ENCODE measurements at places on chromosomes 1 and 21.
A peak's percentile ranks its signal among the peaks of the same experiment; 100 is the strongest.

DNA sequence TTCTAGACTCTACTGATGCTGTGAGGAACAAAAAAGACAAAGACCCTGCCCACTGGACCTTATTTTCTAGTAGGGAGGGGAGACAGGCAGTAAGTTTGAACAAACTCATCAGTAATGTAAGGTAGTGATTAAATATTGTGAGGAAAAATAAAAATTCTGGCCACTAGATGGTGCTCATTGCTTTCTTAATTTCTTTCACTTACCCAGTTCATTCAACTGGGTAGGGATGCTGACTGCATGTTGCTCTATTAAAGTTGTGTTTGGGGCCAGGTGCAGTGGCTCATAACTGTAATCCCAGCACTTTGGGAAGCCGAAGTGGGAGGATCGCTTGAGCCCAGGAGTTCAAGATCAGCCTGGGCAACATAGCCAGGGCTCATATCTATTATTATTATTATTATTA is 6.3 kb upstream of the KYAT3 start:
- peak; percentile 88 for DNase-seq

DNA sequence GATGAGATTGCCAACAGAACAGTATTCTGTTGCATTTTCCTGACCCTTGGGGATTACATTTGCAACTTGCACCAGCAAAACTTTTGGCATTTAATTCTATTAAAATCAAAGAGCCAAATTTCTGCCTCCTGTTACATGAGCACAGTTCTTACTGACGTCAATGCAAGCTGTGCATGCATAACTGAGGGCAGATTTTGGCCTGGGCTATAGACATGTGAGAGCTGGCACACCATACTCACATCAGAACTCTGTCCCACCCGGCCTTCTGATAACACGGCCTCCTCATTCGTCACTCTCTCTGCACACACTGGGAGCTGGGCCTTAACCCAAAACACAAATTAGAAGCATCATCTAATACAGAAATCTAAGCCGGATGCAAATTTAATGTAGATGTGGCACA is 31.5 kb downstream of the PAPPA2 start:
- peak; percentile 74 for DNase-seq

DNA sequence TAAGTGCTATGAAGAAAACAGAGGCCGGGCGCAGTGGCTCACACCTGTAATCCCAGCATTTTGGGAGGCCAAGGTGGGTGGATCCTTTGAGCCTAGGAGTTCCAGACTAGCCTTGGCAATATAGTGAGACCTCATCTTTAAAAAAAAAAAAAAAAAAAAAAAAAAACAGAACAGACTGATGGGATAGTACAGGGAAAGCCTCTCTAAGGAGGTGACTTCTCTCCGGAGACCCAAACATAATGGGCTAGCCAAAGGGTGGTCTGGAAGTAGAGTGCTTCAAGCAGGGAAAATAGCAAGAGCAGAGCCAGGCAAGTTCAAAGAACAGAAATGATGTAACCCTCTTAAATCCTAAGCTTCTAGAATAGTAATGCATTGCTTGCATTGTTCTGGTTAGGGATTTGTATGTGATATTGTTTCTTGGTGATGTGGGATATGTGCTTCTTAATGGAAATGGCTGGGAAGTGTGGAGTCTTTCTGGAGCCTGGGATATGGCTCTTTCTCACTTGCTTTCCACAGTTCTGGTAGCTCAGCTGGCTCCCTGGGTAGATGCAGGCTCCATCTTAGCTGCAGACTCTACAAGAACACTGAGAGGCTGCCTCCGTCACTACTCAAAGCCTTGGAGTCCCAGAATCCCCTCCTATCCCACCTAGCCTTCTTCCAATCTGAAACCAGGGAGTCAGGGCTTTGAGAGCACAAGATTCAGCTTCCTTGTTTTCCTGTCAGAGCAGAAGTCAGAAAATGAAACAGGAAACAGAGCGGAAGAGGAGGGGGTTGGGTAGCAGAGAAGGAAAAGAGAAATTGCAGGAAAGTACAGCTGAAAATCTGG is 1.9 kb upstream of the PIGV start:
- DNase-seq = no peak

- DNase-seq = peak; percentile 39
Observed at GRCh38 chr1:180252638-180253536, 22.8 kb downstream of the LHX4 start.

- DNase-seq = peak; percentile 77
Observed at GRCh38 chr1:78419309-78419708, 71.5 kb upstream of the PTGFR start.

DNA sequence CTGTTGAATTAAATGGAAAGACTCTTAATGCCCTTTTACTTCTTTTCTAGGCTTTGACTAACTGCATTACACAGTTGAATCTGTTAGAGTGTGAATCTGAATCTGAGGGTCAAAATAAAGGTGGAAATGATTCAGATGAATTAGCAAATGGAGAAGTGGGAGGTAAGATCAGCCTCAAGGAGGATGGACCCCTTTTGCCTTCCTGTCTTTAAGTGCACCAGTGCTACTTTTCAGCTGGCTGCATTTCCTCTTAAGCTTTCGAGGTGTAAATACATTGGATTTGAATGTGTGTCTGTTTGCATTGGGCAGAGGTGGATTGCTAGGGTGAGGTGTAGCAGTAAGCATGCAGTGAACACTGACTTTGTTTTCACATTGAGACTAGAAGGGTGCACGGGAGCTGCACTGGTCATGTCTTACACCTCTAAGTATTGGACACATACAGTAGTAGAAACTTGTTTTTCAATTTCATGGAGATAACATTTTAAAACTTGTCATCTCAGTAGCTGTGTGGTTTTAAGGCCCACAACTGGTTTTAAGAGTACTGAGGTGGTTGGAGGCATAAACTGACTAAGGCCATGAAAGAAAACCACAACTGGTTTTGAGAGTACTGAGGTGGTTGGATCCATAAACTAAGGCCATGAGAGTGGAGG is 35.4 kb downstream of the MIA3 start:
- no peak for DNase-seq

DNA sequence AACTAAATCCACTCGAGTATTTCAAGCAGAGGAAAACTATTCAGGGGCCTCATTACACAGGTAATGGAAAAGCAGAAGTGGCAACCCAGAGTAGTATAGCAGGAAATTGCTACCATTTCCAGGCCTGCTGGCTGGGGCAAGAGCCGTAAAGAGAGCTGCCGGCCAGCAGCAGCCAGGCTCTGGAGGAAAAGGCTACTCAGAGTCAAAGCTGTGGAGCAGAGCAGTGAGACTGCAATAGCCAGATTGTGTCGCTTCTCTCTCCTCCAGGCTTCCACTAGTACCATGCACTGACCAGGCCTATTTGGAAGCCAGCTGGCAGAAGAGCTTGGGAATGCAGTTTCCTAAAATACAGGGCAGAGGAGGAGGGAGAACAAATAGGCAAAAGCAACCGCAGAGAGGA is 155.5 kb downstream of the OMA1 start:
- DNase-seq = no peak

- DNase-seq = no peak
Observed at GRCh38 chr1:27831568-27832410, 1.2 kb downstream of the PPP1R8 start.

- DNase-seq = no peak
Observed at GRCh38 chr1:24483441-24483840, 19.2 kb upstream of the RCAN3 start.

DNA sequence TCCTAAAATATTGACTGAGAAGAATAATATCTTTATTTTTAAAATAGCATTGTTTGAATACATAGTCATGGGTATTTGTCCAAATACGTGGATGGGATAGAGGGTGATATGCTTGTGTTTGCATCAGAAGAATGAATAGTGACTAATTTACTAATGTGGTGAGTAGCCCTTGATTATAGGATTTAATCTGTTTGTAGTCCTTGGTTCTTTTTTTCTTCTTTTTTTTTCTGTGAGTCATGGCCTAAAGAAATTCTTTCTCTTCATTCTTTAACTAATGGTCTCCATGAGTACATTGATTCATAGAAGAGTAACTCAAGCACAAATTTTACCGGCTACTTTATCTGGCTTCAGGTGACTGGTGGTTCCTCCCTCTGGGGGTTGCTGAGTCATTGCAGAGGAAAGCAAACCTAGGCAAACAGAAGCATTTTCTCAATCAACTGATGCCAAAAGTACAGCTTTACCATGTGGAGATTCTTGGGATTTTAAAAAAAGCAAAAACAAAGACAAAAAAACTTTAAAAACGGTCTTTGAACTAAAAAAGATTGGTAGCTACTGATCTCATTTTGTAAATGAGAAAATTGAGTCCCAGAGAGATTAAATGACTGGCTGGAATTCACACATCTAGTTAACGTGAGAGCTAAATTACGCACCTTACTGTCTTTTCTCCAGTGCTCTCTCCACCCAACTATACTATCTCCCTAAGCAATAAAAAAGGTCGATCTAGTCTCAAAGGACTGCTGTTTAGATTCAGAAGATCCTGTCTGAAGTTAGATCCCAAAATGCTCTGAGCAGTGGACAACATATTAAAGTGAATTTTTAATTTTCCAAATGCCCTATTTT is 40.5 kb downstream of the AK5 start:
- DNase-seq = no peak

DNA sequence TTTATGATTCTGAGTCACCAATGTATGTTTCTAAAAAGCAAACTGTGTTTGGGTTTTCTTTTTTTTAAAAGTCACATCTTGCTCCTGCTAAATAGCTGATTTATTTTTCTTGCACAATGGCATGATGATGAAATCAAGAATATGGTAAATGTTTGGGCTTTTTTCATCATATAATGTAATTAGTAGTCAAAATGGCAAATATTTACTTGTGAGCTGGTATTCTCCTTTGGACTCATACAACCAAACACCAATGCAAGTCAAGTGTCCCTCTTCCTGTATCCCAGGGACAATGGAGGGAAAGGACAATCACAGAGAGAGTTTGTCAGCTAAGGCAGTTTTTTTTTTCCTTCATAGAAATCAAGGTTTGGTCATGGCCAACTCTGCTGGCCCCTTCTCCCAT is 94.6 kb upstream of the RALGPS2 start:
- DNase-seq = no peak

DNA sequence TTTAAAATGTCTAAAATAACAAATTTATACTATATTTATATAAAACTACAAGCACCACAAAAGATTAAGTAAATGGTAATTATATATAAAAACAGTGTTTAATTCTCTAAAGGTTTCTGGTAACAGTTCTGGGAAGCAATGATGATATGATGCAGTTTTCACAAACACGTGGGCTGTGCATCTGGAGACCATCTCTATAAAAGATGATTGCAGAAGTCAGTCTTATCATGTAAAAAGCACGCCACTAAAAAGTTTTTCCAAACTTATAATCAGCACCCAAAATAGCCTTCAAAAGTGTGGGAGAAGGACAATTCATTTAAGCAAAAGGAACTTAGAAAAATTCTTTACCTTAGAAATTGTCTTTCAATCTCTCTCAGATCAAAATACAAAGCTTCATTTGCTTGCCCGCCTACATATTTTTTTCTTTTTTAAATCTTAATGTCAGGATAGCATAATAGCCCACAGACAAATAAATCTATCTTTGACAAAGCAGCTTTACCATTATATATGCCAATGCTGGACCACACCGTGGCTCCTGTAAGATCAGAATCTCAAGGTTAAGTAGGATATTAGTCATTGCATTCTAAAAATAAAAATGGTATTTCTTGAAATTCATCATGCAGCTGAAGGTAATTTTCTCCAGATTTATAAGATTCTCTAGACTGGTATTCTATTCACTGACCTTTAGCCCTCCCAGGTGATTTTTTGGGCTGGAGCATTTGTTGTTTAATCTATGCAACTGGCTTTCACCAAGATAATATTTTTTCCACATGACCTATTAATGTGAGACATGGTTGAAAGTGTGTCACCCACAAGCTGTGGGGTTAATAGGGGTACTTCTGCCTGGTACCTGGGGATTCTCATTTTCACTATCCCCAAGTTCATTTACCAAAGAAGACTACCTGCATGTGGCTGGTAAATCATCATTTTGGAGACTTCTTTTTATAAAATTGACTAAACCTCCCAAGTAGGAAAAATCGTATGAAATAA is 189.6 kb upstream of the ST6GALNAC5 start:
- DNase-seq = no peak

GRCh38 chr1:218660678-218661053 is 315.5 kb downstream of the TGFB2 start:
- DNase-seq = no peak

DNA sequence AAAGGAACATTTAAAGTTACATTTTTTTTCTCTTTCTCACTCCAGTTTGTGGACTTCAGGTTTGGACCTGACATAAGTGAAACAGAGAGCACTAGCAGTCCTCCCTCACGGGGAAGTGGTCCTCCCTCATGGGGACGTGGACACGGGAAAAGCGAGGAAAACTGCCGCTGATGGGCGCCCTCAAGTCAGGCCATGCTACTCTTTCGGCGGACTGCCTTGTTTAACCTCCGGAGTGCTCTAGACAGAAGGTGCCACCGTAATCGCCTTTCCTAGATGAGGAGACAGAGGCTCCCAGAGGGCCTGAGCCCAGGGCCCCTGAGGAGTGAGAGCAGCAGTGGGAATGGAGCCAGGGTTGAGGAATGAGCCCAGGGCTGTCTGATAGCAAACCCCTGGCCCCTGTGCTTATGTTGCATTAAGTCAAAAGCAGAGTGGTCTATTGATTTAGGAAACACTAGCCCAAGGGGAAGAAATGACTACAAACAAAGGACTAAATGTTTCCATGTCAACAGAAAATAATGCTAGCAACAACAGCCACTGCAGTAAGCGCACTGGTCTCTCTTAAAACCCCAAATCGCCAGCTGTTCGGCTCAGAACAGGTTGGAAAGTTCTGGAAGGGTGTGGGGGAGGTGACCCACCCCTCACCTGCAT is 84.1 kb downstream of the DMRTB1 start:
- DNase-seq = no peak

DNA sequence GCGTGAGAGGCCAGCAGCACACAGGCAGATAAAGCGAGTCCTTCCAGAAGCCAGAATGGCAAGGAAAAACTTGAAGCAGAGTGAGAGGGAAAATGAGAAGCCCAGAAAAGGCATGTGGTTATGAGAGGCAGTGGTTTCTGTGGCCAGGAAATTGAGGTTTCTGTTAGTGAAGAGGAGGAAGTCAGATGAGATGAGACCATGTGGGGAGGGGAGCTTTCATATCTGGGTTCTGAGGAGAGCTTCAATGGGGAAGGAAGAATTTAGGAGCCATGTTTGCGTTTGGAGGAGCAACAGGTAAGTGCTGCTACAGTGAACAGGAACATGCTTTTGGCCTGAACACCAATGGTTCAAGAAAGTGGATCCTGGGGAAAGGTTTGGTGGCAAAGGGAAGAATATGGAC is 6.1 kb upstream of the CD1A start:
- DNase-seq = no peak

- no peak for DNase-seq
Observed at GRCh38 chr21:21019681-21020080, 21.5 kb downstream of the NCAM2 start.

DNA sequence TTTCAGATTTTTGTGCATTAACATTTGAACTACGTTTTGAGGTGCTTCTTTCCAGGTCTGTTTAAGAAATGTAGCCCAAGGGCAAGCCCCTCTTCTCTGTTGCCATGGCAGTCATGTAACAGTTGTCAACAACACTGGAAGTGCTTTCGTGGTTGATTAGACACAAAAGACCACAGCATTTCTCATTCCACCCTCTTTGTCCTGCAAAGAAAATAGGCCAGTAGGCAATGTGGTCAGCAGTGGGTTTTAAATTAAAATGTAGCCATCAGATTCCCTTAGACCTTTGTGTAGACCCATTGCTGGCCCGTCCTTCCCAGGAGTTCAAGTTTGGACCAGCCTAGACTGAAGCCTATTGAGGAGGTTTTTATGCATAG is 35.4 kb downstream of the VANGL1 start:
- DNase-seq = no peak
